ENCODE measurements at places on chromosomes 4 and X.

DNA sequence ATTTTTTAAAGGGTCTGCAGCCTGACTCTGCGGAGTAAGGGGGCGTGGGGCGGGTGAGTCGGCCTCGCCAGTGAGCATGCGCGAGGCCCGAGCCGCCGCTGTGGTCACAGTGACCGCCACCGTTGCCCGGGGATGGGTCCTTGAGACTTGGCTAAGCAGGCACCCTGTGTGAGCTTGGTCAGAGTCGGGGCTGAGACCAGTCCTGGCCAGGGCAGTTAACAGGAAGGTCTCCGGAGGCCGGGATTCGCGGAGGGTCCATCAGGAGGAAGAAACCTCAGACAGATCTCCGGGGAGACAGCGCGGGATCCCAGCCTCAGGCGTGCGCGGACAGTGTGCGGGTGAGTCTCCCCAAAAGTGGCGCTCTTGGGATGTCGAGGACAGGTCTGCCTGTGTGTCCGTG, 1384.4 kb upstream of the PCDH10 start:
- DNase-seq, result no peak

DNA sequence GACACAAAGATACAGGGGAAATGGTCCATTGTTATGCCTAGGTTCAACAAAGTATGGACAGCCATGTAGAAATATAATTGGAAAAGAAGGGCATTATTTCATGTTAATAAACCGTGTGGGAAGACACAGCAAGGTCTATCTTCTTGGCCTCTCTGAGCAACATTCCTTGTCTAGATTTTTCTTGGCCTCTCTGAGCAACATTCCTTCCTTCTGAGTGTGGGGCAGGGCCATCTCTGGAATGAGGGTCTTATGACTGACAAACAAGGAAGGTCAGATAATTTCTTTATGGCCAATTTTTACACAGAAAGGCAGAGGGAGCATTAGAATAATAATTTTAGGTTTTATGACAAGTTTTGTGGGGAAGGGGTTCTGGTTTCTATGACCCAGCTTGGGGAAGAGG, 24.3 kb upstream of the MAOA start:
- DNase-seq, result no peak

GRCh38 chr4:139987502-139987850, 166.5 kb downstream of the MAML3 start:
- DNase-seq, result no peak

- DNase-seq, result no peak
Measured at GRCh38 chrX:71949363-71949762, 38.7 kb downstream of the NHSL2 start.

GRCh38 chr4:62256479-62256878, 1056.4 kb downstream of the ADGRL3 start:
- DNase-seq, result no peak

DNA sequence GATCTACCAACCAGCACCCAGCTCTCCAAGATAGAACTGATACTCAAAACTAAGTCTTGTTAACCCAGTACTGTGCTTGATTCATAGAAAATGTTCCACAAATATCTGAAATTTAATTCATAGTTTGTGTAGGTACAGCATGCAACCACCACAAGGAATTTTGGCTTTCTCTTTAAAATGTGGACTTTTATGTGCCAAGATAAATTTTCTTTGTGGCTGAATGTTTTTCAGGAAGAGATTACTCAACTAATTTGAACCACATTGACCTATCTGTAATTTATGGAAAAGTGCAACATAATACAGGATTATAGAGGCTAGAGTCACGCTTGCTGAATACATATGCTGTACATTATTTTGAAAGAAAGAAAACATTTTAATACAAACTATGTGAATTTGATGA, 730.8 kb downstream of the IL1RAPL1 start:
- no peak for DNase-seq

- DNase-seq, result no peak
Measured at GRCh38 chr4:68582339-68582717, 6.2 kb upstream of the UGT2B17 start.

DNA sequence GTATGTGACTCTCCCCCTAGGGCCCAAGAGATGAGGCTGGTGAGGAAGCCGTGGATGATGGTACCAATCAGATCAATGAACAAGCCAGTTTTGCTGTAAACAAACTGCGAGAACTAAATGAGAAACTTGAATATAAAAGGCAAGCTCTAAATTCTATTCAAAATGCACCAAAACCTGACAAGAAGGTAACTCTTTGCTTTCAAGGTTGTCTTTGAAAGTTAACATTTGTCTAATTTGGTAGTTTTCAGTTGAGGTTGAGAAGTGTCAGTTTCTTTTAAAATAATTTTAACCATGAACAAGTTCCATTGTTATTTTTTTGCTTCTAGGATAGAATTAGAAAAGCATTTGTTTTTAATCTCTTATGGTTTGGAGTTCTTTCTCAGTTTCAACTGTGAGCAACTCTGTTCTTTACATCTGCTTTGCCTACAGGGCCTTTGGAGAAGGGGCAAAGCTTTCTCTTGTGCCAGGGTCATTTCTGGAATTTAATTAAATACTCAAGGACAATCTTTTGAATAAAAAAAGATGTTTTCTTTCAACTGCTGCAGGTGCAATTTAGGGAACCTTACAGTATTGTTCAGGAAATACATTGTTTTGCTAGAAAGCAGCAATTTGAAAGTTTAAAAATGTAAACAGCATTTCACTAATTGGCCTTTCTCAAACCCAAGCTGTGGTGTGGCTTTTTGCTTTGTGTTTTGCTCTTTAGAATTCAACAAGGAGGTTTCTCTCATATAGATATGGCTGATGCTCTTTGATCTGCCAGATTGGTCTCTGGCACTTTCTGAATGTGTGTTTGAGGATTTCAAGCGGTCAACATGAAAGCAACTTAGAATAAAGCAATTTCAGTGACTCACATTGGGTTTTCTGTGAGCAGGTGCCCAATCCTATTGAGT, 62.9 kb downstream of the LRP2BP start:
- no peak for DNase-seq

- DNase-seq, result no peak
Measured at GRCh38 chr4:74327762-74328161, 19.5 kb downstream of the EPGN start.

GRCh38 chr4:35250331-35250730, 994.0 kb downstream of the ARAP2 start:
- no peak for DNase-seq

DNA sequence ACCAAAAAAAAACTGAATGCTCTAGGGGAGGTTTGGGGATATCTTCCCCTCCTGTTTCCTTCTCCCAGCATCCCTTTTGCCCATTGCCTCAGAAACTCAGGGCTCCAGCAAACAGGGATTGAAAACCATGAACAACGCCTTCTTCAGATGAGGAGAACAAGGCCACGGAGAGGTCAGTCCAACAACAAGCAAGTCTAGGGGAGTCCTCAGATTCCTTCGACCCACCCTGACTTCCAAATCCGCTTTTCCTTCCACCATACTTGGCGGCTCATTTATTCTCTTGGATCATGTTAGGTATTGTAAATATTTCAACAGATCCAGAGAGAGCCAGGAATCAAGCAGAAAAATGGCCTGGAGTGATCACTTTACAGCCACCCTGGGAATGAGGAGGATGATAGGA, 21.9 kb downstream of the REELD1 start:
- no peak for DNase-seq

Measured in activated T-cell treated with anti-CD3 and anti-CD28 coated beads for 24 hours (primary cell).